ENCODE measurements at places on chromosomes 2 and 18.
A peak's percentile ranks its signal among the peaks of the same experiment; 100 is the strongest.

- DNase-seq, result no peak
Observed at GRCh38 chr2:205686783-205687640, 4.7 kb downstream of the NRP2 start.

DNA sequence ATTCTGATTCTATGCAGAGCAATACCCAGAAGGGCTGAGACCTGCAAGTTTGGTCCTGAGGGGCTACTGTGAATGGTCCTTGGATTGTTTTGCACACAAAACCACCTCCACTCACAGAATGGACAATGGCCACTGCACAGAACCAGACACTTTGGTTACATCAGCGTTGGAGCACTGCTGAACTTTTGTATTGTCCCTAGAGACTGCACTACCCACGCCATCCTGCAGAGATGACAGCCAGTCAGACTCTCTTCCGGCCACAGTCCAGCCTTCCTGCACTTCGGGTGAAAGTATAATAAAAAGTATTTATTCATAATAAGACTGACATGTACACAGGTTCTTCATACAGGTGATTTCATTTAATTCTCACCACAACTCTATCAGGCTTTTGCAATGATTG lies 35.7 kb downstream of the CELF4 start:
- no peak for DNase-seq

DNA sequence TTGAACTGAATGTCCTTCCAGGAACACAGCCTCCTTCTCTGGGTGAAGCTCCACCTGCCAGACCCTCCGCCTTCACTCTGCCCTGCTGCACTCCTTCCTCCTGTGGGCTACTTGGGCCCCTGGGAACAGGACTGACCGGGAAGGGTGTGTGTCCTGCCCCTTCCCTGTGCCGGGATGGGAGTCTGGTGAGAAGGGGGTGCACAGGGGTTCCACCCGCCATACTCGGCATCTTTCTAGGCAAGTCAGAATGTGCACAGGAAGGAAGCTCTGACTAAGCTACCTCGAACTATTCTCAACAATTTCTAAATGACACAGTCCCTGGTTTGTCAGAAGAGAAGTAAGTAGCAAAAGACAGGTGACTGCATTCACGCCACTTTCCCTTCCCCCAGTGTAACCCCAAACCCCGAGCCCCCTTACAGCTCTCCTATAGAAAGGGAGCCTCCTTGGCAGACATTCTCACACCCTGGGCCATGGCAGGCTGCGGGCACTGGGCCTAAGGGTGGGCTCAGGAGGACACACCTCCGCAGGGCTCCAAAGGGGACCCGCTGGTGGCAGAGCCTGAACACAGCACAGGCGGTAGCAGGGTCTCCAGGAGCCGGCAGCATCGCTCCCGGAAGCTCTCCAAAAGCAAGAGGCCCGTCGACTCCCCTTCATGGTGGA lies 184.1 kb downstream of the HDAC4 start:
- peak; percentile 73 for DNase-seq

DNA sequence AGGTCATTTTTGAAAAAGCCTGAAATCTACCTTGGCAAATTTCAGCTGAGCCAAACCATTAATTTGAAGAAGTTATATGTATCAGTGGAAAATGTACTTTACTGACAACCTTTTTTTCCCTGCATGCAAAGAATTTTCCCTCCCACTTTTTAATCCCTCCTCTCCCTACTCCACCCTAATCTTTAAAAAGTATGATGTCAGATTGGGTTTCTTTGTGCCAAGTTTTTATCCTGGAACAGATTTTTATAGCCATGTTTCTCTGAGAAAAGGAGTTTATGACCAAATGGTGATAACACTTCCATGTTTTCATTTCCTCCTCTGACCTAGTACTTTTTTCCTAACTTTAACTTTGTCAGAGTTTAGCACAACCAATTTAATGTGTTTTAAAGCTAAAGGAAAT lies 250.3 kb upstream of the FOSL2 start:
- DNase-seq, result no peak

DNA sequence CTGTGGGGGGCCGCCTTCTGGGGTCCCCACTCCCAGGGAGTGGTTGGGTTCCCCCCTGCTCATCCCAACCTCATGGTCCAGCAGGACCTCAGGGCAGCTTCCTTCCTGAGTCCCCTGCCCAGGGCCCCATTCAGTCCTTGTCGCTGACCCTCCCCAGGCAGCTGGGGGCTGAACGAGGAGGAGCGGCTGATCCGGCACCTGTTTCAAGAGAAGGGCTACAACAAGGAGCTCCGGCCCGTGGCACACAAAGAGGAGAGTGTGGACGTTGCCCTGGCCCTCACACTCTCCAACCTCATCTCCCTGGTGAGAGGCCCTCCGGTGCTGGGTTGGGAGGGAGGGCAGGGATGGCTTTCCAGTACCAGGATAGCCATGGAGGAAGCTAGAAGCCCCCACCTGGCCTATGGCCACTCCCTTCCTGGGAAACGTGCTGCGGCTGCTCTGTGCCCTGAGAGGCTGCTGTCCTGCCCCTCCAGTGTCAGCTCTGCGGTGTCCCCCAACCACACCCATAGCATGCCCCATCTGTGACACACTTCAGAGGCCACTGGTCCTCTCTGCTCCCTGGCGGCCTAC lies 497 bp downstream of the CHRND start:
- DNase-seq, result no peak

DNA sequence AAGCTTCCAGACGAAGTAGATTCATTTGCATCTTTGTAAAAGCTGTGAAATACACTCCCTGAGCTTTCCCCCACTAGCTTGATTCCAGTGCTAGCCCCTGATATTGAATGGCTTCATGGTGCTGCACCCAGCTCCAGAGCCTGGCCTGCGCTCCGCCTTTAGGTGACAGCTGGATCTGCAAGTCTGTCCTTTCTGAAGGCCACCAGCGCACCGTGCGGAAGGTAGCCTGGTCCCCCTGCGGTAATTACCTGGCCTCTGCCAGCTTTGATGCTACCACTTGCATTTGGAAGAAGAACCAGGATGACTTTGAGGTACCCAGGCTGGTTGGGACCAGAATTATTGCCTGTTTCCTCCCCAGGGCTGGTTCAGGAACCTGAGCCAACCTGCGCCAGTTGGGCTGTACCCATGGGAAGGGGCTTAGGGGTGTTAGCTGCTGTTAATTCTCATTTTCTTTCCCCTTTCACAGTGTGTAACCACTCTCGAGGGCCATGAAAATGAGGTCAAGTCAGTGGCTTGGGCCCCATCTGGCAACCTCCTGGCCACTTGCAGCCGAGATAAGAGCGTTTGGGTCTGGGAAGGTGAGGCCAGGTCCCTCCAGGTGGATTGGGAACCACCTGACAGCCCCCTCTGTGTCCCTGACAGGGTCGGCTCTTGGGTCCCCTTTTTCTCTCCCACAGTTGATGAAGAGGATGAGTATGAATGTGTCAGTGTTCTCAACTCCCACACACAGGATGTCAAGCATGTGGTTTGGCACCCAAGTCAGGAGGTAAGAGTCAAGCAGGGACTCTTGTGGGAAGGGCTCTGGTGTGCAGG lies 1.3 kb downstream of the CIAO1 start:
- DNase-seq, result no peak

DNA sequence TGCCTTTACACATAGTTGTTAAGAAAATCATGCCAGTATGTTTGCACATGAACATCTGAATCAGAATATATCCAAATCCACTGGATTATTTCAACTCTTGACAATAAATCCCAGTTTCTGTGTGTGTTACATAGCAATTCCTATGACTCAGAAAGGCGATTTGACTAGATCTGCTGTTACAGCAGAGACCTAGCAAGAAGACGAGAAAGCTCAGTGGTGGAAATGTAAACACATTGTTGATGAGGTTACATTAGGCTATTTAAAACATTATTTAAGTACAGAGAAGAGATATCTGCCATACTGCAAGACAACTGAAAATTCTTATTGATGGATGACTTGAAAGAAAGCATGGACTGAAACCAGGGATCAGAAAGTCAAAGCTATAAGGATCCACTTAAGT lies 73.0 kb upstream of the SMIM21 start:
- DNase-seq, result no peak

DNA sequence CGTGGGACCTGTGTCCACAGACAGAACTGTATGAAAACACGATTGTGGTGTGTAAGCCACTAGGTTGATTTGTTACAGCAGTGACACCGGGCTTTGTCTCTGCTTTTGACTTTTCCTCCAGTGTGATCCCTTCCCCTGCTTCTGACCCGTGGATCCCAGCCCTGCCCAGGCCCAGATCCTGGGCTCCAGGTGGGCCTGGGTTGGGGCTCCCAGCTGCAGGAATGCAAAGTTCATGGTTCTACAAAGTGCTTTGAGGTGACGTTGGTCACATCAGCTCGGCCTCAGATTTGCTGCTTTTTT lies 26.8 kb downstream of the HPCAL1 start:
- no peak for DNase-seq

Data from posterior vena cava (tissue), 2 donors.